Mucosa of gallbladder (tissue), 1 donor: ENCODE measurements at places on chromosomes 4 and X.

- no peak for DNase-seq
Measured at GRCh38 chr4:69075061-69075792, 21.0 kb upstream of the UGT2B7 start.

DNA sequence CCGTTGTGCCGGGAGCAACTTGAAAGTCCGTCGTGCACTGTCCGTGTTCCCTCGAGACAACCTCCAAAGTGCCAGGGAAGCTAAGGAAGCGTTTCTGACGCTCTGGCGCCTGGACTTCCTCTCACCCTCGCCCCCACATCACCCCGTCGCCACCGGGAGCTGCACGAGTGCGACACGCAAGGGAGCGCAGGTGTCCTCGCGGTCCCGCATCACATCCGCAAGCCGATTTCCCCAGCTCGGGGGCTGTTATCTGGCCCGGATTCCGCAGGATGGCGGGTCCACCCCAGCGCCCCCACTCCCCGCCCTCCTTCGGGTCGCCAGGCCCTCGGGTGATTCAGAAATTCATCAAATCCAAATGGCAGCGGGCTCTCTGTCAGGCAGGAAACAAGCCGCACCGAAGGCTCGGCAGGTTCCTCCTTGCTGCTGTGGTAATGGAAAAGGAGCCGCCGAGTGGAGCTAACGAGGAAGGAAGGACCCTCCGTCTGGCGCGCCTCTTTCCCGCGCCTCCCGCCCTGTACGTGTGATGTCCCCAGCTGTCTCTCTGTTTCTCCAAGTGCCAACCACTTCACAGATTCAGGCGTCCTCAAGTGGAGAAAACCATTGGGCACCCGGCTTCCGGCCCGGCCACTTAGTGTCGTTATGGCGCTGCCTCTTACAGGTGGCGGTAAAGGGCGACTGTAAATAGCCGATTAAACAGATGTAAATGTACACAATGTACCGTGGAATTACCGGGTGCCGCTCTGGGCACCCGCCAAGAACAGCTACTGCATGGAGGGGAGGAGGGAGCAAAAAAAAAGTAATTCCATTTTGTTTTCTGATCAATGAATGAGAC, 921 bp upstream of the SETD7 start:
- peak; percentile 60 for DNase-seq

DNA sequence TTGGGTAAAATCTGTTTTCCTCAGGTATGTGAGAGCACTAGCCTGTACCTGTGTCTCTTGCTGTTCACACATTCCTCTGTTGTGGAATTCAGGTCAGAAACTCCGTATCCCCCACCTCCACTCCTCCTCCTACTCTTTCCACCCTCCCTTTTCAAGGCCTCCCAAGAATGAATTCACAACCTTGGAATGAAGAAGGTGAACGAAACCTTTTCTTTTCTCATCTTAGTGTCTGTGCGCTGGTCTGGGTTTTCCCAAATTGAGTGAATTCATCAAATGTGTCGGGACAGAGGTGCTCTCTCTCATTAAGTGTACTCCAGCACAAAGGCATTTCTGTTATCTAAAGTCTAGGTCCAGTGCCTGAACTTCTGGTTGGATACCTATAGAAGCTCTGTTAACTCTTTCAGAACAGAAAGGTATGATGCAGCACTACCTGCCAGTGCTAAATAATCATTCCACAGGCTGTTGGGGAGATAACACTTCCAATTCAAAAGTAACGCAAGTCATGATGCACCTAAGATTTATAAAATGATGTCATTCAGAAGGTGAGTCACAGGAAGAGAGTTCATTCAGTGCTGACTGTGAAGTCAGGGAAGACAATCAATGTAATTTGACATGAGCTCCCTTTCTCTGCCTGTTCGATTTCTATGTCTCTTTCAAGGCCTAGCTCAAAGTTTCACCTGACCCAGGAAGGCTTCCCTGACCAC, 41.9 kb downstream of the COL4A6 start:
- DNase-seq, result no peak

DNA sequence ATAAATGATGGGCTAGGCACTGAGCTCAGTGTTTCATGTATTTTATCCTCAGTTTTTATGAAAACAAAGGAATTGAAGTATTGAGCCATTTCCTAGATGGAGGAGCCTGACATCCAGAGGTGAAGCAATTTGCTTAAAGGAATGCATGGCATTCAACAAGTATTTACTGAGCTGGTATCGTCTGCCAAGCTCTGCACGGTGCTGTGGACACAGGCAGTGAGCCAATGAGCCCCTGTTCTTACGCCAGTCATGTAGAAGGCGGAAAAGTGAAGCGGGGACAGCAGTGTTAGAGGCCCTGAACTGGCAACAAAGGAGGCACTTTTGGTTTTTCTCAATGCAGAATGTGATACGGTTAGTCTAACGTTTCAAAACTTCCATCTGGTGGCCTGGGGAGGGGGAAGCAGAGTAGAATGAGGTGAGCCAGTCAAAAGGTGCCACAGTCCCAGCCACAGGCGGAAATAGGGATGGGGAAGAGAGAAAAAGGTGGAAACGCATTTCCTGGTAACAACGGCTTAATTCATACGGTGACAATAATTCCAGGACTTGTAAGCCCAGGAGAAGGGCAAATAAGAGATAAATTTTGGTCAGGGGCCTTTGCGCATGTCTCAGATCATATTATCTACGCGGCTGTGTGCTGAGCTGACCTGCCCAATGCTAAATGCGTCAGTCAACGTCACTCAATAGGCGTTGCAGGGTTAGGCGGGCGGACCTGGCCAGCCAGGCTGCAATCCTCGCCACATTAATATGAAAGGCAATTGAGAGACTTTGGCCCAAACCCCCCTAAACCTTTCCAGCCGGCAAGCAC, 133.9 kb downstream of the AFAP1 start:
- peak; percentile 81 for DNase-seq

DNA sequence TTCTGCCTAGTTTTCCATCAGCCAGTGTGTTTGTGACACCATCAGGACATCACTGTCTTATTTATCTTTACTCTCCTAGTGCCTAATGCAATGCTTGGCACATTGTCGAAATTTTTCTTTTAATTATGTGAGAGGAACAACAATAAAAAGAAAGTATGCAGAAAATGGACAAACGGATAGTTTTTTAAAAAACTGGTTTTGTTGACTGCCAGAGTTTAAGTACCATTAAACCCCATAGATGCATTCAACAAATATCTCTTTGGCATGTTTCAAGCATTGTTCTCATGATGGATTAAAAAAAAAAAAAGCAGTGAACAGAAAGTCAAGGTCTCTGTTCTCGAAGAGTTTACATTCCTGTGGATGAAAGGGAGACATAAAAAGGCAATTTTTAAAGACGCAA, 398.4 kb downstream of the PPP3CA start:
- no peak for DNase-seq

GRCh38 chr4:176406736-176407135, 87.0 kb downstream of the SPCS3 start:
- DNase-seq, result no peak

DNA sequence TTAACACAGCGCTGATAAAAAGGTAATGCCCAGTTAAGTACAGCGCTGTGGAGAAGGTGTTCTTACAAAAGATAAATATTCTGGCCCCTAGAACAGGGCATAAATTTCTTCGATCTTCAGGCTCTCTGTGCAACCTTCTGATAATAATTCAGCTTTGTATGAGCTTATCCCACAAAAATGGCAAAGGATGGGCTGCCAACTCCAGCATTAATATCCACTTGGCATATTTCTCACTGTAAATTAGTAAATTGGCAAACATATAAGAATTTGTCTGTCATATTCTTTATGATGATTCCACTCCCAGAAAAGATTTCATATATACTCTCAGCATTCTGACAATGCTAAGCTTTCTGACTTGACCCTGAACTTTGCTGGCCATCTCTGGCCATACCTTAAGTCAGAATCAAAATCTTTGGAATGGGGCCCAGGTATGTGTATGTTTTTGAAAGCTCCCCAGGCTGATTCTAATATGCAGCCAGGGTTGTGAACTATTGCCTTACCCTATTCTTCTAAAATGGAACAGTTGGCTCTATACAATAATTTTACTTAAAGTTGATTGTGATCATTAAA, 134.8 kb downstream of the FRYL start:
- no peak for DNase-seq

DNA sequence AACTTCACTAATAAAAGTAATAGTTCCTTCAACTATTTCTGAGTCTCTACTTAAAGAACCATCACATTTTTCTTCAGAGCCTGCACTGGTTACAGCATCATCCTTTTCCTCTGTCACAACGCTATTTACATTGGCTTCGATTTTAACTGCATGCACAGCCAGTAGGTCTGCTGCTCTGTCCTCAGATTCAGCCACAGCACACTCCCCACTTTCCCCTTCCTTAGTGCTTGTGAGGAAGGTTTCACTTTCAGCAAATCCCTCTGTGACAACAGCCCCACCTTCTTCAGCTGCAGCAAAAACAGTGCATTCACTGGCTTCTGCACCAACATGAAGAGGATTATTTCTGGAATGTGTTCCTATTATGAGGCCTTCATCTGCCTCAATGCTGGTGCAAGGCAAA, 25.7 kb downstream of the BOD1L1 start:
- DNase-seq, result no peak

DNA sequence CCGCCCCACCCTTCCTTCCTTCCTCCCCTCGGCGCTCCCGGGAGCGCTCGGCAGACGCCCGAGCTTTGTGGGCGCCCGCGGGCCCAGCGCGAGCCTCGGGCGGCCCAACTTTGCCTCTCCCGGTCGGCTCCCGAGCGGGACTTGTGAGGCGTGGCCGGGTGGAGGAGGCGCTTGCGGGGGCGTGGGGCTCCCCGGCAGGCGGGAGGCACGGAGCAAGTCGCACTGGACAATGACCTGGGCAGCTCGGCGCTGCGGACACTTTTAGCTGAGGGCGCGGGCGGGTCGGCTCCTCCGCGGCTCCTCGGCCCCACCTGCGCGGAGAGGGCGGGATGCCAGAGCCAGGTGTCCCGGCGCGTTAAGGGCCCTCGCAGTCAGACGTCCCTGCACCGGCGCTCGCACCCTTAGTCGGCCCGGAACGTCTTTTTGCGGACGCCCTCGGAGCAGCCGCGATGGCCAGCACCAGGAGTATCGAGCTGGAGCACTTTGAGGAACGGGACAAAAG, 385 bp downstream of the DCLK2 start:
- DNase-seq, result peak; percentile 15

DNA sequence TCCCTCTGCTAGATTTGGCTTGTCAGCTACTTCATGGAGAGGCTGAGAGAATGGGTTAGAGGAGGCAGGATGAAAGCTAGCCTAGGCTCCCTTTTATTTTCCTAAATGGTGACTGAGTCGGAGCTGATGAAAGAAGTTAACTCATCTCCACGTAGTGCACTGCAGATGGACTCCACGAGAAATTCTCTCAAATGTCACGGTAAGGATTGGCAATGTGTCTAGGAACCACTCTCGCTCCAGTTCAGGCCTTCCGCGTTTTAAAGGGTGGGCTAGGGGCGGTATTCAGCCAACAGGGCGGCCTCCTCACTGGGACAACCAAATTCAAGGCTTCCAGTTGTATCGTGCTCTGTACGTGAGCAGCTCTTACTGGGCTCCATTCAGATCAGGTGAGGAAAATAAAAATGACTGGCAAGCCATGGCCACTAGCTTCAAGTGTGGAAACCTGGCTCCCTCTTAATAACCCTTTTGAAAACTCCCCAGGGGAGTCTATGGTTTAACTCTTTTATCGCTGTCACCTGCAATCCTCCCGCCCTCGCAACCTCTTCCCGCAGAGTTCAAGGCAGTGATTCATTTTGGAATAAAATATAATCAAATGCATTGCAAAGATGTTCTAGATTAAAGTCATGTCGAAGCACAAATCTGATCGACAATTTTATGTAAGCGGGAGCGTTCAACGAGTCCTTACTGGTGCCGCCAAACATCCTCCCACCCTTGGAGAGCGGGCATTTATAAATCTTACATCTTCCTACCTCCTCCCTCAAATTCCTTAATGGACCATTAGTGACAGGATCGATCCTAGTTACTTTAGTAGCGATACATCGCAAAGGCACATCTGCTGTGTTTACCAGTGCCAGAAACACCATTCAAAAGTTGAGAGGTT, 1.2 kb downstream of the SPOCK3 start:
- no peak for DNase-seq

GRCh38 chr4:56844802-56845580, 23.5 kb upstream of the SPINK2 start:
- DNase-seq, result no peak

DNA sequence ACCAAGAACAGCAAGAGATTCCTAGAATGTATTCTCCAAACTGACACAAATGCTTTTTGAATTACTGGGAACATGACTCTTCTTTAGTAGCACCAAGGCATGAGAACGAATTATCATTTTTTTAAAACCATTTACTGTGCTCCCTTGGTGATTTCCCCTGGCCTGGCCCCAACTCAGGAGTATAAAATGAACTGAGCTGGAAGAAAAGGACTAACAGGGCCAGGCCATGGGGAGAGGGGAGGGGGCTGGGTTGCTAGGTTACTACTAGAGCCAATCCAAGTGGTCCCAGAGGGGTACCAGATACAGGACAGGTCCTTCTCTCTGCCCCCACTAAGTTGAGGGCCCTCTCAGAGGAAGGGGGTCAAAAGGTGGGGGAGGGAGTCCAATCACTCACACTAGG, 23.1 kb downstream of the SASH3 start:
- DNase-seq, result no peak

- no peak for DNase-seq
Measured at GRCh38 chr4:151048913-151049312, 33.8 kb upstream of the LRBA start.

DNA sequence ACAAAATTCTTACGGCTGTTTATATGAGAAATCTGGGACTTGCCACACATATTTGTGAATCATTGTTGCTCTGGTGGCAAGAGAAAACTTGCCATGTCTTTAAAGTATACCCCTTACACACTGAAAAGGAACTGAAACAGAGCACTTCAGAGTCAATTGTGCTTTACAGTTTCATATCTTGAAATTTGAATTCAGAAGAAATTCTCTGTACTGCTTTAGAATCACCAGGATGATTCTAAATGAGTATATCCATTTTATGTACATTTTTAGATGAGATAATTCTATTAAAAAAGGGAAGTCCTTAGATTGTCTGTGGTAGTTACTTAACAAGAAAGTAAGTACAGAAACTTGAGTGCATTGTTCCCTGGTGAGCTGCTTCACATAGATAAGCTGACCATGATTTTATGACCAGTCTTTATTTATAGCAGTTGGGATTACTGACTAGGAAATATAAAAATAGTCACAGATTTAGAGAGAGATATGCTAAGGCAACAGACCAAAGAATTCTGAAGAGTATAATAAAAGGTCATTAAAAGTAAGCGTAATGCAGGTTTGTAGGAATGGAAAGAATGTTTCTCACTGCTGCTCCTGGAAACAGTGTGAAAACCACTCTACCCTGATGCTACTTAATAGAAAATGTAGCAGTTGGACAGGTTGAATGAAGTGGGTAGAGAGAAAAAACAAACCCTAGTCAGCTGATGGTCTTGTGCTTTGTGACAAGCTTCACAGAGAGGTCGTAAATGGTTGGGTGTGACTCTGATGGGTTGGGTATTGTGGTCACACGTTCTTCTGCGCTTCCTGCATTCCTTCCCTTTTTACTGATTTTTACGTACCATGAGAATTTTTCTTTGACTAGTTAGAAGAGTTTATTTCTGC, 41.0 kb downstream of the FNIP2 start:
- peak; percentile 51 for DNase-seq

DNA sequence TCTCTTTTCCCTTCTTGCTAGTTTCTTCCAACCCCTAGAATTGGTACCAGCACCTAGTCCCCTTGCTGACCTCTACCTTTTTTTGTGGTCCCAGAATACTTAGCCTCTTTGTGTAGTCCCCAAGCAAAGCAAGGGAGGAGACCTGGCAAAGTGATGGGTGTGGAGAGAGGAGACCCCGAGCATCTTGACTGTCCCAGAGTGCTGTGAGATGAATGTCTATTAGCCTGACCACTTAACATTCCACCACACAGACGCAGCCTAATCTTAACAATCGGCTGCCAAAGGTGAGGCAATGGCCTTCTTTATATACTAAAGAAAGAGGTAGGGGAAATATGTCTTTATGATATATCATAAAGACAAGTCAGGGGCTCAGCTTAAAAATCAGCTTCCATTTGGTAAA, 55.9 kb downstream of the TRIM2 start:
- no peak for DNase-seq
